ENCODE measurements at places on chromosomes 3 and 15.

DNA sequence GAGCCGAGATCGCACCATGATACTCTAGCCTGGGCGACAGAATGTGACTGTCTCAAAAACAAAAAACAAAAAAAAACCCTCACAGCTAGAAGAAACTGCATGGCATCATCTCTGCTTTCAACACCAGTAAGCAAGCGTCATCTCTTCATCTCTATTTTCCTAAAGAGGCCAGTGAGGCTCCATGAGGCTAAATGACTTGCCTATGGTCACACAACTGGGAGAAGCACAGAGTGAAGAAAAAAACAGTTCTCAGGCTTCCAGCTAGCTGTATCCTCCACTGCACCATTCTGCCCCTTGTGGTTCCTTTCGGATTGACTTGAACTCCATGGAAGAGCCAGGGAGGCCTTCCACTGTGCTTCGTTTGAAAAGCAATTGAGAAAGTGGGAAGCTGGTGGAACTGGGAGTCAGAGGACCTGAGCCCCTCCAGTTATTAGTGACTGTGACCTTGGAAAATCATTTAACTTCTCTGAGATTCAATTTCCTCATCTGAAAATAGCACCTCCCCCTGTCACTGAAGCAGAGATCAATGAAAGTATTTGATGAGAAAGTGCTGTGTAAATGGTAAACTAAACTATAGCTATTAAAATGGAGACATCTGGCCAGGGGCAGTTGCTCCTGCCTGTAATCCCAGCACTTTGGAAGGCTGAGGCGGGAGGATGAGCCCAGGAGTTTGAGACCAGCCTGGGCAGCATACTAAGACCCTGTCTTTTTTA, 32.1 kb upstream of the DENND4A start:
- peak; percentile 71 for DNase-seq

DNA sequence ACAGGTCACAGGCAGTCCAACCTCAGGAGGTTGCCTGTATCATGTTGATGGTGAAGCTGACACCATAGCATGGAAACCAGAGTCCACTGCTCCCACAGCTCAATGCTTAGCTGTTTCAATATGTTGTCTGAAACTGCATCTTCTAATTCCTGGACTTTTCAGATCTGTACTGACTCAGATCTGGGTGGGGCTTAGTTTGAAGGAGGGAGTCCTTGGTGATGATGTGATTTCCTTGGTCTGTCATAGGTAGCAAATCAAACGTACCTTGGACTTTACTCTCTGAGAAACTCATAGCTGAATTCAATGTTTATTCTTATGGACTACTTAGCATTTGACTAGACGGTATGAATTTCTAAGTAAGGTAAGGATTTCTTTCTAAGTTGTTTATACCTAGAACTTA, at the start of gene HHLA2:
Gene HHLA2 (plus strand): TSS at position 310 of the 400 bp plus-strand sequence. CDS start 55,266 bp downstream, outside the sequence.
- DNase-seq, result no peak

DNA sequence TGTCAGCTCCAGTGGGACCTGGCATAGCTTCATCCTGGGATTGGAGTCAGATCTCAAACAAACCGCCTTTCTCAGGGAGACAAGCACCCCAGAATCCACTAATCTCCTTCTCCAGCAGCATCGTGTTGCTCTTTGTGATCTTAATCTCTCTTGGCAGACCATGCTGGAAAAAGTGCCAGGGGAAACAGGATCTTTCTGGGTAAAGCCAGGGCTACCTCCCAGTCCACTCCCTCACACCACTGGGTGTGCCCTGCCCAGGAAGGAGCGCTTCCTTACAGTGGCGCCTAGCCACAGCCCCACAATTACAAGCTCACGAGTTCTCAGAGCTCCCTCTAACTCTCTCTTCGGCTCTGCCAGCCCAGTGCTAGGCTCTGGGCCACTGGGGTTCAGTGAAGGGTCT, 32.2 kb downstream of the RPLP1 start:
- no peak for DNase-seq

GRCh38 chr15:76065793-76066192, 6.0 kb downstream of the TMEM266 start:
- DNase-seq, result no peak

- DNase-seq, result no peak
Measured at GRCh38 chr15:84822653-84823281, 5.6 kb downstream of the ALPK3 start.

GRCh38 chr15:62894322-62895085, 148.0 kb upstream of the TPM1 start:
- peak; percentile 12 for DNase-seq

- no peak for DNase-seq
Measured at GRCh38 chr3:127077068-127077467, 94.2 kb downstream of the PLXNA1 start.

- DNase-seq, result no peak
Measured at GRCh38 chr3:59796456-59796855, 746.6 kb upstream of the CFAP20DC start.

- DNase-seq, result no peak
Measured at GRCh38 chr3:29152379-29152778, 128.5 kb upstream of the RBMS3 start.

DNA sequence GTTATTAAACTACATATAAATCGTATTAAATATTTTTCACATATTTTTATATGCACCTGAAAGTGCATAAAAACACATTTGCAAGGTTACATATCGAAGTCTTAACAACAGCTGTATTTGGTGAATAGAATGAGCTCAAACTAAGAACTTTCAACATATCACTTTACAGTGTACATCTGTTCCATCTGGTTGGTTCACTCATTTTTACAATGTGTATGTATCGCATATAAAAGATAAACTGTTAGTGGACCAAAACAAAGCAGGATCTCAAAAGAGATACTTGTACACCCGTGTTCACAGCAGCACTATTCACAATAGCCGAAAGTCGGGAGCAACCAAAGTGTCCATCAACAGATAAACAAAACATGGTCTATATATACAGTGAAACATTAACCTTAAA, 55.8 kb downstream of the TBL1XR1 start:
- DNase-seq, result no peak

- DNase-seq, result peak; percentile 7
Measured at GRCh38 chr3:142019794-142020320, 129.5 kb downstream of the TFDP2 start.

- DNase-seq, result no peak
Measured at GRCh38 chr3:32309654-32310242, 71.3 kb downstream of the CMTM8 start.

DNA sequence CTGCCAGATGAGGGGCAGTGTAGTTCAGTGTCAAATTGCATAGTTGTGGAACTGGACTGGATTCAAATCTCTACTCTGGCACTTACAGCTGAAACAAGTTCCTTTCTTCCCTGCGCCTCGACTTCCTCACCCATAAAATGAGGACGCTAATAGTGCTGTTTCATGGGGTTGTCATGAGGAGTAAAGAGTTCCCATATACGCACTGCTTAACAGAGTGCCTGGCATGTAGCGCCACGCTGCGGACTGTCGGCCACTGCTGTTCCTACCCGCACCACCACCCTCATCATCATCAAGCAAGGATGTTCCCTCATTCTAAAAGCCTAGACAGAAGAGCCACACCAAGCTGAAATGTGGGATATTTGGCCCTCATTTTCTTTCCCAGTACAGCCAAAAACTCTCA, 91.9 kb downstream of the CHDH start:
- no peak for DNase-seq

Data from fibroblast of mammary gland (primary cell).